ENCODE measurements at places on chromosomes 1 and 21. TPM values are rescaled to one million over a fixed set of nuclear protein-coding genes. Genes with fewer than 3 reads are reported as not detected.

DNA sequence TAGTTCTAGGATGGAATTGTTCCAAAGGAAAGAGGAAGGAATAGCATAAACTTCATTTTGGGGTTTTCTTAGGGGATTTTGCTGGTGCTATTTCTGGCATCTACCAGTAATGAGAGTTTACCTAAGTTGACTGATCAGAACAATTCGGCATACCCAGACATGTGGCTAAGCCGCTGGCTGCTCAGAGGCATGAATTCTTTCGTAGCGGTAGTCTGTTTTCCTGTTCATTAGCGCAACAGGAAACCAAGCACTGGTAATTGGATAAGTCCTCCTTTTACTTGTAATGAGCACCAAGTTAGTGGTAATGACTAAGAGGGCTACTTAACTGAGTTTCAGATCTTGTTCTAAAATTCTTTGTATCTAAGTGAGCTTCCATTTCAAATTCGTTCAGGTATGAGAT lies 38.6 kb downstream of the C21orf91 start:
- no peak overlapping the region for H3K4me3 ChIP-seq
- H3K4me1 ChIP-seq, result no peaks in the 10 kb centered on the region
- peak overlapping the region; percentile 18 for H3K27ac ChIP-seq
- H3K36me3 ChIP-seq, result no peaks in the 10 kb centered on the region
- H3K27me3 ChIP-seq, result no peaks in the 10 kb centered on the region

DNA sequence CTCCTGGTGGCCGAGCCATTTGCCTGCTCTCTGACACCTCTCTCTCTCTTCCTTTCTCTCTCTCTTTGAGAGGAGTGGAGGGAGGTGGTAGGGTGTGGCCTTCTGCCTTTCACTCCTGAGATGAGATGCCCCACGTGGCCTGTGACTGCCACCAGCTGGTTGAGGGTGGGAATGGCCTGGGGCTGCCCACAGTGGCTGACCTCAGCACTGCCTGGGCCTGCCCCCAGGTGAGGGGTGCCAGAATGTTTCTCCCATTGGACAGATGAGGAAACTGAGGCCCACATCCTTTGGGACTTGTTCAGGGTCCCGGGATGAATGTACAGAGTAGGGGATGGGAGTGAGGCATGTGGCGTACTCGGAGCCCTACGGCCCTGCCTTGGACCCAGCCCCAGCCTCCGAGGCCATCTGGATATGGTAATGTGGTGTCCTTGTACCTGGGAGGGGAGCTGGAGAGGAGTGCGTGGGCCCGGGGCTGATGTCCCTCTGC lies 12.7 kb upstream of the C1orf167 start:
- DNase-seq, result peak; percentile 68
- H3K27ac ChIP-seq, result no peak overlapping the region
- no peak overlapping the region for H3K4me3 ChIP-seq
- no peaks in the 10 kb centered on the region for H3K36me3 ChIP-seq
- H3K4me1 ChIP-seq, result no peaks in the 10 kb centered on the region
- no peaks in the 10 kb centered on the region for H3K27me3 ChIP-seq

GRCh38 chr21:38042246-38042645 lies 126.0 kb upstream of the KCNJ6 start:
- DNase-seq, result no peak
- H3K27me3 ChIP-seq, result no peaks in the 10 kb centered on the region
- H3K4me3 ChIP-seq, result no peak overlapping the region
- no peaks in the 10 kb centered on the region for H3K4me1 ChIP-seq

DNA sequence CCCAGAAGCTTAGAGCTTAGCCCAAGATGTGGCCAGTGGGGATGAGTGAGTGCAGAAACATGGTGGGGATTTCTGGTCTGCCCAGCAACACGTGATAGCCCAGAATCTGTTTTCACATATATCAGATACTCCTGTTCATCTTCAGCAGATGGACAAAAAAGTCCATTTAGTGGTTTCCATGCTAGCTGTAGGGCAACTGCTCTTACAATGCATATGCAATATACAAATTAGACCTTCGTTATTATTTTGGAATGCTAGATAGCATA lies 96.9 kb upstream of the SGIP1 start:
- H3K27ac ChIP-seq, result no peak overlapping the region
- no peaks in the 10 kb centered on the region for H3K27me3 ChIP-seq
- H3K4me3 ChIP-seq, result no peak overlapping the region
- no peaks in the 10 kb centered on the region for H3K36me3 ChIP-seq
- DNase-seq, result no peak

DNA sequence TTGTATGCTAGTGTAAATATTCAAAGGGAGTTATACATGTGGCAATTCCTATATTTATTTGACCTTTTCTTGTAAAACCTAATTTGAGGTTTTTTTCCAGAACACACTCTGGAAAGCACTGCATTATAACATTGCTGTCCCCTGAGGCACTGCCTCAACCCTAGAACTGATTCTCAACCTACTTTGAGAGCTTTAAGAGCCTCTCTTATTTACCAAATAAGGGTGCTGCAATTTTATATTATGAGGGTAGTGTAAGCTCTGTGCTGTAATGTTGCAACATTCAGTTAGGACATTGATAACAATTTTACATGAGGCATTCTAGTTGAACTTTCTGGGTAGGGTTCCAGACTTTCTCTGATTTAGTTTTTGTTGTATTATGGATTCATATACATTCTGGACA lies 302.2 kb upstream of the DEPDC1 start:
- no peak overlapping the region for H3K4me3 ChIP-seq
- H3K27ac ChIP-seq, result no peak overlapping the region
- H3K4me1 ChIP-seq, result no peaks in the 10 kb centered on the region
- no peak for DNase-seq
- no peaks in the 10 kb centered on the region for H3K36me3 ChIP-seq
- H3K27me3 ChIP-seq, result no peaks in the 10 kb centered on the region

DNA sequence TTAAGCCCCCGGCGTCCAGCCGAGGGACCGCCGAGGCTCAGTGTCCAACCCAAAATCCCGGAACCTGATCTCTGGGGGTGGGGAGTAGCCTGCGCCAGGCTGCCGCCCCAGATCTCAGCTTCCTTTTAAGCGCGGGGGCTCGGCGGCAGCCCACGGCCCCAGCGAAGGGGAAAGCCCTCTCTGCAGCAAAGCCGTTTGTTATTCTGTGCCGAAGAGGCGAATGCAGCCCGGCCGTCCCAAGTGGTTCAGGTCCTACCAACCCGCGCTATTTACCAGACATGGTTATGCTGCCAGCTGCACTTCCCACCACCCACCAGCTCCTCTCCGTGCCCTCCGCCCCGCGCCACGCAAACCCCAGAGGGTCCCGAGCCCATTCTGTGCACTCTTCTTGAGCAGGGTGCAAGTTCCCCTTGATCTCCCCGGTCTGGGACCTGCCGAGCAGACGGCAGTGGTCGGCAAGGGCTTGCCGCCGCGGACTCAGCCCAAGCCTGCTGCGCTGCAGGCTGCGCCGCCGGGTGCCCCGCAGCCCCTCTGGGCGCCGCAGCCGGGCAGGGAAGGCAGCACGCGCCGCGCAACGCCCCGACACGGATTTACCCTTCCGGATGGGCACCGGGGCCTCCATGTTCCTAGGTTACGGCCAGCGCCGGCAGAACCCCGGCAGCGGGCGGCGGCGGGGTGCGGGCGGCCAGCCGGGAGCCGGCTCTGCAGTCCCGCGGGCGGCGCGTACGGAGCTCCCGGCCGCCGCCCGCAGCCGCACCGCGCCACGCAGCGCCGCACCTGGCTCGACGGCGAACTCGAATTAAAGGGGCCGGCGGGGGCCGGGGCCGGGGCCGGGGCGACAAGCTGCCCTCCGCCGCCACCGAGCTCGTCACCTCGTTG lies 738 bp upstream of the KCNA2 start:
- peak overlapping the region; percentile 65 for H3K4me3 ChIP-seq
- no peak overlapping the region for H3K27ac ChIP-seq
- peaks cover 22% of the 10 kb centered on the region for H3K27me3 ChIP-seq
- no peaks in the 10 kb centered on the region for H3K36me3 ChIP-seq
- DNase-seq, result no peak

DNA sequence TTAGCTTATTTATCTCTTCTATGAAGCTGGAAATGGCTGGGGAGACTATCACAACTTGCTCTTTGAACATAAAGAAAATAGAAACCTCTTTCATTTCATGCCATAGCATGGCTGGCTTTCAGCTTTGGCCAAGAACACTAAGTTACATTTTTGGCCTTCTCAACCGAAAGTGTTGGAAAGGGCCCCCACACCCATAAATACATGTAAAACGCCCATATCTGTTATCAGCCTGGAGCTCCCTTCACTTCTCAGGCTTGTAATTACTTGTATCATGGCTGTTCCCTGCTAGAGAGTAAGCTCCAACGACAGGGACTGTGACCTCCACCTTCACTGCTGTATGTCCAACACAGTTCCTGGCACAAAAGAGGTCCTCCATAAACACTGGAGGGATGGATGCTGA lies 12.7 kb upstream of the EIF4G3 start:
- H3K27ac ChIP-seq, result no peak overlapping the region
- no peak overlapping the region for H3K4me3 ChIP-seq
- DNase-seq, result no peak
- no peaks in the 10 kb centered on the region for H3K27me3 ChIP-seq
- H3K36me3 ChIP-seq, result no peaks in the 10 kb centered on the region

DNA sequence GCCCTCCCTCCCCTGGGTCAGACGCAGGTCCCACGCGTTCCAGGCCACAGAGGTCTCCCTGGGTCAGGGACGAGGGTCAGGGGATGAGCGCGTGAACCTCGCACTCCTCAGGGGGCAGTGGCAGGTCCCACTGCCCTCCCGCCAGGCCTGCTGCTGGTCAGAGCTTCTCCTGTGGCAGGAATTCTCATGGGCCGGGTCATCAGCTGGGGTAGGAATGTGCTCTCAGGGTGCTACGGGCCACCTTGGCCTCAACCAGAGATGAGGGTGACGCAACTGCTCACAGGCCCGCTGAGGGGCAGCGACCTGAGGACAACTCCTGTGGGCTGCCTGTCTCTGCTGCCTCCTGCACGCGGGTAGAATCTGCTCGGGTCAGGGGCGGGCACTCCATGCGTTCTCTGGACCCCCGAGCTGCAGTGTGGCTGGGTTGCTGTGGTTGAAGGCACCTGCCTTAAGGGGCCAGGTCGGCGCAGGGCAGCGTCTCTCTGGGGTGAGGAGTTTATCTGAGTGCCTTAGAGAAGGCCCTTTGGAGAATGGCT lies 128.8 kb downstream of the PRDM16 start:
- no peak overlapping the region for H3K4me3 ChIP-seq
- no peaks in the 10 kb centered on the region for H3K4me1 ChIP-seq
- no peak overlapping the region for H3K27ac ChIP-seq
- H3K36me3 ChIP-seq, result no peaks in the 10 kb centered on the region
- DNase-seq, result no peak
- no peaks in the 10 kb centered on the region for H3K27me3 ChIP-seq

DNA sequence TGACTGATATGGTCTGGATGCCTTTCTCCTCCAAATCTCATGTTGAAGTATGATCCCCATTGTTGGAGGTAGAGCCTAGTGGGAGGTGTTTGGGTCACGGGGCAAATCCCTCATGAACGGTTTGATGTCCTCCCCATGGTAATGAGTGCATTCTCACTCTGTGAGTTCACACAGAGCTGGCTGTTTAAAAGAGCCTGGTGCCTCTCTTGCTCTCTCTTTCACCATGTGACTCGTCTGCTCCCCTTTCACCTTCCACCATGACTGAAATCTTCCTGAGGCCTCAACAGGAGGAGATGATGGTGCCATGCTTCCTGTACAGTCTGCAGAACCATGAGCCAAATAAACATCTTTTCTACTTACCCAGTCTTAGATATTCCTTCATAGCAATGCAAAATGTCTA lies 30.2 kb downstream of the ALDH9A1 start:
- H3K4me3 ChIP-seq, result no peak overlapping the region
- H3K4me1 ChIP-seq, result no peaks in the 10 kb centered on the region
- H3K27me3 ChIP-seq, result no peaks in the 10 kb centered on the region
- H3K36me3 ChIP-seq, result no peaks in the 10 kb centered on the region
- H3K27ac ChIP-seq, result no peak overlapping the region
- DNase-seq, result no peak

DNA sequence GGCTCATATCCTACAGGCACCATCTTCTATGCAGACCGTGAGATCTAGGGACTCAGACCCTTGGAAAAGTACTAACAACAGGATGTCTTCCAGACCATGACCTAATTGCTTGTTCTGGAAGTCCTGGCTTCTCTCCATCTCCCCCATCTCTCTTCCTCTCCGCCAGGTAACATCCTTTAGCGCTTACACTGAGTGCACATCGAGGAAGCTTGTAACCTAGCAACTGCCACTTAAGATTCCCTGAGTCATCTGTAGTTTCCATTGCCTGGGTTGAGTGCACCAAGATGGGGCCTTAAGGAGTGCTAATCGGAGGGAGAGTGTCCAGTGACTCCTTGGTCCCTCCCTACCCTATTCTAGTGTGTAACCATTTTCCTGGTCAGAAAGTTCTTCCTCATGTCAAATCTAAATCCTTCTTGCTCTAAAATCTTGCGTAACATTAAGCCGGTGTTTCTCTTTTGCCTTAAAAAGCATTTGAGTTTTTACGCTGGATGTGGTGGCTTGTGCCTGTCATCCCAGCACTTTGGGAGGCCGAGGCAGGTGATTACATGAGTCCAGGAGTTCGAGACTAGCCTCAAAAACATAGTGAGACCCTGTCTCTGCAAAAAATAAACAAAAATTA lies 9.7 kb downstream of the KLHDC8A start:
- H3K27ac ChIP-seq, result no peak overlapping the region
- no peak overlapping the region for H3K4me3 ChIP-seq
- no peaks in the 10 kb centered on the region for H3K4me1 ChIP-seq

- H3K27ac ChIP-seq, result peak overlapping the region; percentile 66
- H3K27me3 ChIP-seq, result no peaks in the 10 kb centered on the region
- no peak for DNase-seq
- H3K36me3 ChIP-seq, result no peaks in the 10 kb centered on the region
- H3K4me1 ChIP-seq, result peaks cover 12% of the 10 kb centered on the region
- H3K4me3 ChIP-seq, result no peak overlapping the region
These were observed 2.4 kb downstream of the C1orf162 start for GRCh38 chr1:111476214-111476613.

DNA sequence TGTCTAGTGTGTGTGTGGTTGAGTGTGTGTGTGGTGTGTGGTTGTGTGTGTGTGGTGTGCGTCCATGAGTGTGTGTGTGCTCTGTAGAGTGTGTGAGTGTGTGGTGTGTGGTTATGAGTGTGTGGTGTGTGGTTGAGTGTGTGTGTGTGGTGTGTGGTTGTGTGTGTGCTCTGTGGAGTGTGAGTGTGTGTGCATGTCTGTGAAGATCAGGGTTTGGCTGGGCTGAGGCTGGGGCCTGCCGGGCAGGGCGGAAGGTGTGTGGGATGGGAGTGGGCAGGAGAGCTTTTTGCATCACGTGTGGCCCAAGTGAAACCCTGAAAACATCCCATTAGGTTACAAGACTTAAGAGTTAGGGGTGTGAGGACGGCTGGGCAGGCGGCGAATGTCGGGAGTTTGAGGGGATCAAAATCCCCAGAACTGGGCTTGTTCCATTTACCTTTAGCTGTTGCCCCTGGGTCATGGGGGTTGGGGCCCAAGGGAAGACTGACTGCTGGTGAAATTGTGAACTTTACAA lies 2.9 kb upstream of the FCMR start:
- DNase-seq, result no peak
- peaks cover 46% of the 10 kb centered on the region for H3K4me1 ChIP-seq
- H3K4me3 ChIP-seq, result no peak overlapping the region
- peak overlapping the region; percentile 87 for H3K27ac ChIP-seq
- no peaks in the 10 kb centered on the region for H3K27me3 ChIP-seq

The KLHDC7A gene
- total RNA-seq, result 0.27 TPM

The S100A8 gene
- 7.6 TPM for total RNA-seq

The TMEM54 gene
- 527 TPM for total RNA-seq

The NFASC gene
- total RNA-seq, result 9.8 TPM

The ADAMTS1 gene
- 150 TPM for total RNA-seq

The INSRR gene
- total RNA-seq, result not detected

The TMEM240 gene
- not detected for total RNA-seq

The PAFAH2 gene
- total RNA-seq, result 53.2 TPM

Data from Peyer's patch (tissue), 4 donors.